WERI-Rb-1 (cell line): ENCODE measurements at places on chromosomes 3 and 15.

DNA sequence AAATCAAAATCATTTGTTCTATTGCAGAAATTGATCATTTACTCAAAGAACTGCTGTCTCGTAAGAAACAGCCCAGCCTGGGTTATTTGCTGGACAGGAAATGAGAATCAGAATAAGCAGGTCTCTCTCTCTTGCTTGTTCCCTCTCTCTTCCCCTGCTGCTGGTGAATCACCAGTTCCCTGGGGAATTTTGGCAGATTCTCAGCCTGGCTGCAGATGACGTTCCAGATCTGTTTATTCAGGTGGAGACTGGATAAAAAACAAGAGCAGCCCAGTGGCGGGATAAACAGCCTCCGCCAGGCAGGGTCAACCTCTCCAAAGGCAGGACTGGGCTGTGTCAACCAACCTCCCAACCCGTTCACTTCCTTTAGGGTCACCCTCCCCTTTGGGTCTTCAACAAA, 72.1 kb downstream of the LRIG1 start:
- no peak for DNase-seq

DNA sequence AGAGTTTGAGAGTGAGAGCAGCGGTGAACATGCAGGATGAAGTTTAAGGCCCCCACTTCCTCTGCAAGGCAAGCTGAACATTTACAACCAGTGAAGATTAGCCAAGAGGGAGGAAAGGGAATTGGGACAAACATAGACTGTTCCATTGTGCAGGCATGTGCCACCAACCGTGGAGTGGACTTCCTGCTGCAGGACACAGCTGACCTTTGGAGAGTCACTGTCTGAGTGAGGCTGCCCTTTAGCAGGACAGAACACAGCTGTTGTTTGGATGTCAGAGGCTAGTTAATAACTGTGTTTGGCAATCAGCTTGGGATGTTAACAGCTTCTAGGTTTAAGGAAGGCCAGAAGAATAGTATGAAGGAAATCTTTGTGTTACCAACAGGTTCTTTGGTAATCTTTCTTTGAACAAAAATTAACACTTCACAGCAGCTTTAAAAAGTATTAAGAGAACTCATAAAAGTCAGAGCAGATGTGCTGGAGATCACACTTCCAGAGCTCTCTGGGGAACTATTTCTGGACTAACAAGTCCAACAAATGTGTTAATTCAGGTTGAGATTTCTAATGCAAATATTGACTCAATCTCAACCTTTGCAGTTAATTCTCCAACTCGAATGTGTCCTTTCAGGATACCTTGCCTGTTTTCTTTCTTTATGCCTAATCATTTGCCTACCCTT, 31.4 kb downstream of the CTDSPL start:
- no peak for DNase-seq

DNA sequence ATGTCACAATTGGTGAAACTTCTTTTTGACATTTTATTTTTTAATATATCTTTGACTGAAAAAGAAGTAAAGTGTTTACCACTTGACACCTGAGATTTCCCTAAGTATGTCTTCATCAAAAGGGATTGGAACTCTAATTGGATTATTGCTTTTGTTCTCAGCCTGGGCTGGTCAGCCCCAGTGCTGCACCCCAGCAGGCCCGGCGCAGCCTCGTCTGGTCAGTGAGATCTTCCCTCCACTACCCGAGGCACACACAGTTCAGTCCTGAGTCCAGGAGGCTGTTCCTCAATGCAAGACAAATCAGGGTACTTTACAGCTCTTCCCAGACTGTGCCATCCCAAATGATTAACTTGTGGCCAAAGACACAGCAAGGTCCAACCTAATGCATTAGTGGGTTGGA, 146.9 kb upstream of the SEMA6D start:
- peak; percentile 66 for DNase-seq

- no peak for DNase-seq
These were observed 124.6 kb upstream of the ABHD17C start for GRCh38 chr15:80570553-80570952.

- no peak for DNase-seq
These were observed 37.7 kb downstream of the SLMAP start for GRCh38 chr3:57793737-57794187.

- DNase-seq = no peak
These were observed 50.9 kb upstream of the HACD2 start for GRCh38 chr3:123635717-123636116.

DNA sequence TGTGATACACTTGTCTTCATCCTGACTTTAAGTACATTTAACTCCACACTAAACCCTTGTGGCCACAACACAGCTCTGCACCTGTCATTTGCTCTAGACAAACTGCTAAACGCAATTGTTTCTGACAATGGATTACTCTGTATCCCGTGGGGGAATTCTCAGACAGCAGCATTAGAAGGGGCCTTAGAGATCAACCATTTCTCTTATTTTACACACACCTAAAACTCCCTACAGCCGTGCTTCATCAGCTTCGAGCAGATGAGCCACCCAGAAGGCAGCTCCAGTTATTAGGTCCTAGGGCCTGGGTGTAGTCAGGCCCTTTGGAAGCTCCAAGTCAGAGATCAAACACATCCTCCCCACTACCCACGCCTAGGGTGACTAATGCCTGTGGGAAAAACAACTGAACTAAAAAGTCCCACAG, 1.3 kb upstream of the IL12A start:
- peak; percentile 41 for DNase-seq
